ENCODE measurements at places on chromosomes 4 and X.
A peak's percentile ranks its signal among the peaks of the same experiment; 100 is the strongest.

GRCh38 chr4:109434007-109434971 is 674 bp downstream of the SEC24B start:
- DNase-seq, result peak; percentile 14

- DNase-seq, result no peak
These were observed 58.1 kb downstream of the ZFYVE28 start for GRCh38 chr4:2360396-2360730.

GRCh38 chrX:112761242-112762207 is 79.1 kb downstream of the AMOT start:
- no peak for DNase-seq

- no peak for DNase-seq
These were observed 64.7 kb downstream of the WDFY3 start for GRCh38 chr4:84901740-84902281.

GRCh38 chrX:38989076-38989475 is 187.8 kb downstream of the MID1IP1 start:
- DNase-seq, result no peak

- DNase-seq, result no peak
These were observed 33.9 kb upstream of the GALNTL6 start for GRCh38 chr4:171779301-171779700.

DNA sequence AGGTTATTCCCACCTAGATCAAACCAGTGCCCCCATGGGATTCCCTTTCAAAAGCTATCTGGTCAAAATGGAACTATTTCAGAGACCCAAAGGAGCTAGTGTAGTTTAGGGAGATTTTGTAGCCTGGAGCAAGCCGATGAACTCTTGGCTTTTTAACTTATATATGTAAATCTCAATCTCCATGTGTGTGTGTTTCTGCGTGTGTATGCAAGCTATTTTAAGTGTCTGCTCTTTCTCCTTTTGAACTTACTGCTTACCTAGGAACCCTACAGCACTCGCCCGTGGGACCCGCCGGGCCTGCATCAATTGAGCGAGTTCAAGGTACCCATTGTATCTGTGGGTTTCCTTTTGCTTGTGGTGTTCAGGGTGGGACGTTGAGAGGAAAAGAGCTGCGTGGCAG is 10.4 kb downstream of the CSTF2 start:
- DNase-seq, result no peak

GRCh38 chr4:88409789-88410188 is 31.1 kb downstream of the HERC6 start:
- no peak for DNase-seq

DNA sequence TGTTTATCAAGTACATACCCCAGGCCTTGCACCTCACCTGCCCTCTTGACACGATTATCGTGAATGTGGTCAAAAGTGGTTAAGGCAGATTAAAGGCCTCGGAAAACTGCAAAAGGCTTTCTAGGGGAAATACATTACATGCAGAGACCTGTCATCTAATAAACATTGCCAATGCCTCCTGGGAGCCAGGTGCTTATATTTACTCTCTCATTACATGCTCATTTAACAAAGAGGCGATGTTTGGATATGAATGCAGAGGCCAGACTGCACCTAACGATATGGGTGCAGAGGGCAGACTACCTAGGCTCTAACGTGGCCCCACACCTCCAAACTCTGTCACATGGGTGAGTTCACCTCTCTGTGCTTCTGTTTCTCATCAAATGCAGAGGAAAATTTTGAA is 14.5 kb downstream of the CRMP1 start:
- DNase-seq, result no peak

DNA sequence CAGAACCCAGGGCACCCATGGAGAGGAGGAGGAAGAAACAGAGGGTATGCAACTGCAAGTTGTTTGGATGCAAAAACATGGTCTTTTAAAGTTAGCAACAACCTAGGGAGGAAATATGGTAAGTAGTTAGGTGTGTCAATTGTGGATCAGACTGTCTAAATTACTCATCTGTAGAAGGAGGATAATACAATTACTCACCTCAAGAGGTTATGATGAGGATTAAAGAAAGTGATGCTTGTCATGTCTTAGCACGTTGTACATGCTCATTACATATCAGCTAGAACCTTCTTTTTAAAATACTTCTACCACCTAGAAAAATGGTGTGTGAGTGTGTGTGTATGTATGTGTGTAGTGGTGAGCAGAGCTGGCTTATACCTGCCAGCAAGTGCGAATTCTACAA is 2.3 kb upstream of the C1QTNF7 start:
- no peak for DNase-seq

- DNase-seq, result no peak
These were observed 14.4 kb downstream of the ADRA2C start for GRCh38 chr4:3780347-3781171.

Measured in activated CD4-positive, CD25-positive, alpha-beta regulatory T cell (primary cell).